ENCODE measurements at places on chromosomes 1 and 21. TPM values are rescaled to one million over a fixed set of nuclear protein-coding genes. Genes with fewer than 3 reads are reported as not detected.

THEM5 gene
- not detected for polyA plus RNA-seq

NPR1 gene
- polyA plus RNA-seq = 13.8 TPM

TEX38 gene
- not detected for polyA plus RNA-seq

HSPB7 gene
- not detected for polyA plus RNA-seq

DEGS1 gene
- 107 TPM for polyA plus RNA-seq

NOS1AP gene
- polyA plus RNA-seq = 0.62 TPM

KANK4 gene
- polyA plus RNA-seq = not detected

OLFML3 gene
- 3.9 TPM for polyA plus RNA-seq

ZBTB18 gene
- polyA plus RNA-seq = 14.6 TPM

IFI44 gene
- 12.3 TPM for polyA plus RNA-seq

HAO2 gene
- polyA plus RNA-seq = not detected

GBP4 gene
- 1.9 TPM for polyA plus RNA-seq

LDLRAD1 gene
- not detected for polyA plus RNA-seq

GRCh38 chr1:7719468-7720094 lies 51.5 kb upstream of the VAMP3 start:
- DNase-seq = no peak

DNA sequence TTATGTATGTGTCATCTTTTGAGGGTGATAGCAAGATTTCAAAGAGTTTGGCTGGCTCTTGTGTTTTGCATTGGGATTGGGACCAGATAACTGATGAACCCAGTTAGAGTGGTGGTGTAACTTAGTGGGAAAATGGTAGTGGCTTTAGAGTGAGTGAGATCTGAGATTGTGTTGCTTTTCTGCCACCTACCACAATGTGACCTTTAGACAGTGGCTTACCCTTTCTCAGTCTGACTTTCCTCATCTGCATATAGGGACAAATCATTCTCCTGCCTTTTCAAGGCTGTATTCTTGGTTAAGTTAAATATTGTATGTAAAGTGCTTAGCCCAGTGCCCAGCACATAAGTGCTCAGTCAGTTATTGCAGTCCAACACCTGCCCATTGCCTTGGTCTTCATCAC lies 31.3 kb downstream of the CENPF start:
- DNase-seq = no peak

GRCh38 chr1:244836135-244836521 lies 670 bp downstream of the COX20 start:
- DNase-seq = peak; percentile 65

DNA sequence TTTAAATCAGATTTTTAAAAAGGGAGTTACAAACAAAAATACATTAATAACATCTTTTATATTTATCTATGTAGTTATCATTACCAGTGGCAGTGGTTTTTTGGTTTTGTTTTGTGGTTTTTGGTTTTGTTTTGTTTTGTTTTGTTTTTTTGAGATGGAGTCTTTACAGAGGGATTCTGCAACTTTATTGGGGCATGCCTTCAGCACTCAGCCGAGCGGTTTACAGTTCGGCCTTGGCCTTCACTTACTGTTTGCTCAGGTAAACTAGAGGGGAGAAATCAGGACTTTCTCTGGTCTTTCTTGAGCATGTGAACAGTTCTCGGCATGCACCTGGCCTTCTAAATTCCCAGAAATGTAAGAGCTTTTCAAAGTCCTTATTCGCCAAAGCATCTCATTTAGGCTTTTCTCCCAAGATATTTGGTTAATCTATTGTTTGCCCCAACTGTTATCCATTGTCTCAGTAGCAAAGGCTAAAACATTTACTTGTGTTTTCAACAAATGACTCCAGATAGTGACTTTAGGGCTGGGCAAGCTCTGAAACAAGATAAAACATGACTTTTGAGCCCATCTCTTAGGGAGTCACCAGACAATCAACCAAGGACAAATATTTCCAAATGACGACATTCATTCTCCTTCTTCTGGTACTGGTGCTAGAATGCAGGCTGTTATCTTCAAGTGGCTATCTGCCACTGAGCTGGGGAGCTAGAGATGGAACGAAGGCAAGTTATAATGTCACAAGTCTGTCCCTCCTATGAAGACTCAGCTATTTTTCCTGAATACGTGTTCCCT lies 48.4 kb upstream of the ADORA3 start:
- DNase-seq = no peak

GRCh38 chr1:179366093-179366800 lies 476 bp downstream of the AXDND1 start:
- no peak for DNase-seq

DNA sequence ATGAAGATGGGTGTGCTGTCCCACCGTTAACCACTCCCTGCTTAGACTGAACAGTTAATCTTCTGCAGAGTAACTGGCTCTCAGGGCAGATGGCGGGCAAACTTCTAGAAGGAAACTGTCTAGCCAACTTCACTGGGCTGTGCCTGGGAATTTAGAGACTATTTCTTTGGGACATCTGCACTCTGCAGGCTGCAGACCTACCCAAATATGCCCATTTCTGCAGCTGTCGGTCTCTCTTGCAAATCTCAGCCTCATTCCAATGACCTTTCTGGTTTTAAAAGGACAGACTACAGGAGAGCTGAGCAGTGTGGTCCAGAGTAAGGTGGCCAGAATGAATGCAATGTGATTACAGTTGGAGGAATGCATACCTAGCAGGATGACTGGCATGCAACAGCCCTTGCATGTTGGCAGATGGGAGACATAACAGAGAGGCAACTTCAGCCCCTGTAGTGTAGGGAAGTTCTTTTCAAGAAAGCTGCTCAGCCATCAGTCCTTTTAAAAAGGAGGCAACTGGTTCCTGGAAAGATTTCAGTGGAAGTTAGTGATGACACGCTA lies 26.3 kb upstream of the IL20 start:
- DNase-seq = no peak

- no peak for DNase-seq
These were observed 79.6 kb downstream of the PROX1 start for GRCh38 chr1:214067397-214067796.

DNA sequence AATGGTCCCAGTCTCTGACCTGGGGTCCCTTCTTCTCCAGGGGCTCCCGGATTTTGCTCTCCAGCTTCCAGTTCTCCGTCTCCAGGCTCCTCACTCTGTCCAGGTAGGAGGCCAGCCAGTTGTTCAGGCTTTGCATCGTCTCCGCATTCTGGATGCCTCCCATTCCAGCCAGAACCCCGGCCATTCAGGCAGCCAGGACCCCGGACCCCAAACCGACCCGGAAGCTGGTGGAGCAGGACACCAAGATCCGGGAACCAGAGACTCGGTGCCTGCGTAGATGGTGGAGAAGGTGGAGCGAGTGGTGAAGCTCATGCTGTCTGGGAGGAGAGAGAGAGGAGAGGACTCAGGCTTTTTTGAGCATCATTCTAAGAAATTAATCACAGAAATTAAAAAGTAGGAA lies 572.4 kb upstream of the NCAM2 start:
- no peak for DNase-seq

GRCh38 chr1:215198021-215198420 lies 115.5 kb downstream of the KCNK2 start:
- DNase-seq = no peak

DNA sequence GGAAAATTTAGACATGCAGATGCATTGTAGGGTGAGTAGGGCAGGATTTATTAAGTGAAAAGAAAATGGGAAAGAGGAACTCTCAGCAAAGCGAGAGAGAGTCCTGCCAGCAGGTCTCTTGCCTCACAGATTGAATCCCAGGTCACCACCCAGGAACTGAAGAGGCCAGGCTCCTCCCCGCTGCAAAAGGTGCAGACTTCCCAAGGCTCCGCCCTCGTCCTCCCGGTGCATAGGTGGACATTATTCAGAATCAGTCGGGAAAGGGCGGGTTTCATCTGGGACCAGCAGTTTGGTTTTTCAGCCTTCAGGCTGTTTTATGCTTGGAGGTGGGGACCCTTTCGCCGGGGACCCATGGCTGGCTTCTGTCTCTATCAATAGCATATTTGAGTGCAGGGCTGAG lies 41.6 kb upstream of the APP start:
- DNase-seq = no peak

DNA sequence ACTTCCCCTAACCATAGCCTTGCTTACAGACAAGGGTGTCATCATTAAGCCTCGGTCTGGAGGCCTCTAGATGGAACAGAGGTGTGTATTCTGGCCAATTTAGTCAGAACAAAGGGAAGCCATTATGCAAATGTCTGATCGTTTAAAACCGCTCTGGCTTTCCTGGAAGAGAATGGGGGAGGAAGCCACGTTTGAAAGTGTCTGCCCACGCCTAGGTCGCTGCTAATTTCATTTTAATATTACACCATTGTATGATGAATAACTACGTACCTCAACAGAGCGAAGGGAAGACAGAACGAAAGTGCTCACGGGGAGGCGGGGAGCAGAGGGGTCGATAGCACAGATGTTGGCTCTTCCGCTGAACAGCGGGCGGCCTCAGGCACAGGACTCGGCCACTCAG lies 41.1 kb upstream of the CSF3R start:
- no peak for DNase-seq

DNA sequence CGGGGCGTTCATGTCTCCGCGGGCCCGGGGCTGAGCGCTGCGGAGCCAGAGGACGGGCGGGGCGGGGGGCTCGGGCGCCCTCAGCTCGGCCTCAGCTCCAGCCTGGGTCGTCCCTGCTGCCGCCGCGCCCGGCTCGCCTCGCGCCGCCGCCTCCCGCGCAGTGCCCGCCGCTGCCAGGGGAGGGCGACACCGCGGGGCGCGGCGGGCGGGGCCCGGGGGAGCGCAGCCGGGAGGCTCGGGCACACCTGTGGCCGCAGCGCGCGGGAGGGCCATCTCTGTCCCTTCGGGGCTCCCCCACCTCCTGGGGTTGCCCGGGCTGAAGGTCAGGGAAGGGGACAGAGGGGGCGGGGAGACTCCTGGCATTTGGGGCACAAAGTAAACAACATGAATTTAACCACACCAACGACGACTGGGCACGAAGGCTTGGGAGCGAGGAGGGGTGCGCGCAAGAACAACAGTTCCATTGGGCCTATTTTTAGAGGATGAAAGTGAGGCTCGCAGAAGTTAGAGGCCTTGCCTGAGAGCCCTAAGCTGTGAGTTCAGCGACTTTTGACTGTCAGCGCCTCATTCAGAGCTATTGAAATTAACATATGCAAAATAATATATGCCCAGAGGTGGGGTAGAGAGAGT lies at the start of gene FAM131C:
TSS of gene FAM131C (minus strand) at position 162 of the 630 bp plus-strand sequence. CDS start 209 bp downstream, outside the sequence.
- DNase-seq = no peak

GRCh38 chr1:167439301-167439988 lies 78.9 kb downstream of the CD247 start:
- peak; percentile 51 for DNase-seq

GRCh38 chr1:47972864-47973432 lies 24.2 kb downstream of the TRABD2B start:
- no peak for DNase-seq

DNA sequence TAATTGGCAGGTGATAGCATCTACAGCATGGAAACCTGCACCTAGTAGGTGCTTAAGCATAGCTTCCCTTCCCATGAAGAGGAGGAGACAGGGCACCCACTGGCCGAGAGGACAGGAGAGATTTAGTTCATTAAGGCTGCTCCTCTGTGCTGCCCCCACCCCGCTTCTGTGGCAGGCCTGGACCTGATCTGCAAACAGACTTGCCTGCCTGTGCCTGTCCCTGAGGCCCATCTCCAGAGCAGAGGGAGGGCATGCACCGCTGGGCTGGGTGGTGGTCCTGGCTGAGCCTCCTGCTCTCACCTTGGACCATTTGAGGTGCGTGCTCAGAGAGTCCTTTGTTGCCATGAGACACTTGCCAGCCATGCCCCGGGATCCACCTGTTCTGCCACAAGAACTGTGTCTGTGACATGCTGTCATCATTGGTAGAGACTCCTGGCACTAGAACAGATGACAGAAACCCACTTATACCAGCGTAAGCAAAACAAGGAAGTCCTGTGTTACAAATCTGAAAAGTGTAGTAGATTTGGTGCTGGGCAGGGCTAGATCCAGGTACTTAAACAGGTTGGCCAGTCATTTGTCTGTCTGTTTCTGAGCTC lies 55.6 kb downstream of the PTPRF start:
- DNase-seq = no peak

Measured in endothelial cell of umbilical vein (primary cell).